Effector CD4-positive, alpha-beta T cell (primary cell): ENCODE measurements at places on chromosomes 3 and 15.

DNA sequence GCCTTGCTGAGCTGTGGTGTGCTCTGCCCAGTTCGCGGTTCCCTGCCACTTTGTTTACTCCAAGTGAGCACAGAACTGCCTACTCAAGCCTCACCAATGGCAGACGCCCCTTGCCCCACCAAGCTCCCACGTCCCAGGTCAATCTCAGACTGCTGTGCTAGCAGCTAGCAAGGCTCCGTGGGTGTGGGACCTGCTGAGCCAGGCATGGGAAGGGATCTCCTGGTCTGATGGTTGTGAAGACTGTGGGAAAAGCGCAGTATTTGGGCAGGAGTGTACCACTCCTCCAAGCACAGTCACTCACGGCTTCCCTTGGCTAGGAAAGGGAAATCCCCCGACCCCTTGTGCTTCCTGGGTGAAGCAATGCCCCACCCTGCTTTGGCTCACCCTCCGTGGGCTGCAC is 45.0 kb downstream of the SLC12A6 start:
- no peak for DNase-seq

- DNase-seq, result no peak
Measured at GRCh38 chr15:29123171-29123570, 146.5 kb downstream of the NSMCE3 start.

- no peak for DNase-seq
Measured at GRCh38 chr3:197959500-197959890, 522 bp upstream of the LMLN start.

- no peak for DNase-seq
Measured at GRCh38 chr3:28077572-28077971, 163.8 kb upstream of the CMC1 start.

DNA sequence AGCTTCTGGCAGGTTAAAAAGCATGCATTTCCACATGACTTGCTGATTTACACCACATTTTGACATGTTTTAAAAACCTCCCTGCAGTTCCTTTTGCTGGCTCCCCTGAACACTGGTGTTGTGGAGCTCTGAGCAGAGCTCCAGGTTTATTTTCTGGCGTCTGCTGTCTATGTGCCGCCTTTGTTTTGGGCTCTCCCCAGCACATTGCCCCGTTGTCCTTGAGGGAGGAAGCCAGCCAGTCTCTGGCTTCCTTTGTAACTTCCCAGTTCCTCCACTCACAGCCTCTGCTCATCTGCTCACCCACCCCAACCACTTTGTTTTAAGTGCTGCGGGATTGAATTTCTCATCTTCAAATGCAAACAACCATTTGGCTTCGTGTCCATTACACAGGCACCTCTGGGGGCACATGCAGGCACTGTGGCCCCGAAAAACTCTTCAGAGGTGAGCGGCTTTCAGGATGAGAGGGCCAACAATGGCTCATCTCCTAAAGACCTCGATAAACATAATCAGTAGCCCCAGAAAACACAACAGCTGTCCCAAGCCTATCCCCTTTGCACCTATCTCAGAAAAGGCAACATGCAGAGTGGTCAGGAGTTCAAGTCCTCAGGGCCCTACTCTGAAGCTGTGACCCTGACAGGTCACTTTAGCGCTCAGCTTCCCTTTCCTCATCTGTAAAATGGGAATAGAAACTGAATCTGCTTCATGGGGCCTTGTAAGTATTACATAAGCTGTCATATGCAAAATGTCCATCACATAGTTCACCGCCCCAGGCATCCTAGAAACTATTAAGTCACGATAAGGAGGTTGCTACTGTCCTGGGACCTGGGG is 1.3 kb upstream of the MEF2A start:
- no peak for DNase-seq

DNA sequence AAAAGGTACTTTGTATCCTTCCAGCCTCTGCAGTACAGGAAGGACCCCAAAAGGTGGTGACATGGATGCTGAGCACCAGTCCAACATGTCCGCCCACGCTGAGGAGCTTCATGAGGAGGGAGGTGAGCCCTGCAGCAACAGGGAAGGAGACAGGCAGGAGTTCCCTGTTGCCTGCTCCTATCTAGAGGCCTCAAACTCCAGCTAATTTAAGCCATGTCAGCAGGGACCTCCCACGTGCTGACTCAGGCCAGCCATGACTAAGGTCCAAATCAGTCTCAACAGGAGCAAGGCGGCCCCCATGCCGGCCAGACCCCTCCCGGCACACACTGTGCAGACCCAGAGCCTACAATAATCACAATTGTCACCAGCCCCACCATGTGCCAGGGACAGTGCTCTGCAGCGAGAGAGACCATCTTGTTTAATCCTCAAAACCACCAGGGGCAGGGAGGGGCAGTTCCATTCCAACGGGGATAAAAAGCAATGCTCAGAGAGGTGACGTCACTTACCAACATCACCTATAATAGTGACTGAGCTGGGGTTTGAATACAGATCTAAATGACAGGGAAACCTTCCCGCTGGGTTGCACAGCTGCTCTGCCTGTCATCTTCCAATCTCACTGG is 54.5 kb upstream of the GATA2 start:
- DNase-seq, result no peak

GRCh38 chr3:106792716-106793115 is 584.5 kb upstream of the CCDC54 start:
- DNase-seq, result no peak

GRCh38 chr3:62361824-62362223 is 11.5 kb downstream of the FEZF2 start:
- no peak for DNase-seq

DNA sequence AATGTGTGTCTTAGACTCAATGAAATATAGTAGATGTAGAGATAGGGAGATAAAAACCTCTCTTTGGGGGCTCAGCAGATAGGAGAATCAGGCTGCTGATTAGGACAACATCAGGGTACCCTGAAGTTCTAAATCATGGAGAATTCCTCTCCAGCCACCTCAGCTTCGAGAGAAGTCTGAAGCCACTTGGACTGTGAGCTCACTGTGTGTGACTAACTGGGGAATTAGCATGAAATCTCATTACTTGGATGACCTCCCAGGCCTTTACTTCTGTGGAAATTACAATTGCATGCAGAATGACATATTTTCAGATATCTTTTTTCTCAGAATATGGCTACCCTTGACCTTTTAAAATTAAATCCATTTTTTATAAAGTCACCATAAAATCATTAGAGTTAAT is 128.0 kb upstream of the MRPL3 start:
- no peak for DNase-seq

- no peak for DNase-seq
Measured at GRCh38 chr3:81837071-81837593, 75.7 kb upstream of the GBE1 start.

DNA sequence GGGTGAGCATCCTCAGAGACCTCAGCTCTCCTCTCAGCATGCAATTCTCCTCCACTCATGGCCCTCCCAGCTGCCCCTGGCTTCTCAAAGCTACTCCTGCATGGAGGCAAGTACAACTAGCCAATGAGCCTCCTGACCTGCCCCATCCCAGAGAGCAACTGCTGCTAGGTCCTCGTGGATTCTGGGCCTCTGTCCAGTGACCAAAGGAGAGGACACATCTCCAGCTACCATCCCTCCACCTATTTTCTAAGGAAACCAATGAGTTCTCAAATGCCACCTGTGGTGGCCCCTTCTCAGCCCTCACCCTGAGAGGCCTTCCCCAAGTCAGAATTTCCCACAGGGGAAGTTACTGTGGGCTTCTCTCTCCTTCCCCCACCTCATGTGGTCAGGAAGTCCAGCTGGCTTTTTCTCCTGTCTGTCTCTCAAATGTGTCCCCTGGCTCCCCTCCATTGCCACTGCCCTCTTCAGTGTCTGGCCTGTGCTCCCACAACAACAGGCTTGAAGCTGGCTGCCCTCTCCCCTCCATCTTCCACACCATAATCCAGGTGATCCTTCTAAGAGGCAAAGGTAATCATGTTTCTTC is 43.0 kb downstream of the LIPC start:
- no peak for DNase-seq

GRCh38 chr3:156551746-156552145 is 3.2 kb downstream of the SSR3 start:
- no peak for DNase-seq

GRCh38 chr3:10546181-10546624 is 40.8 kb upstream of the ATP2B2 start:
- no peak for DNase-seq

GRCh38 chr3:4703054-4703480 is 209.9 kb downstream of the ITPR1 start:
- no peak for DNase-seq
